ENCODE measurements at places on chromosomes 11 and 22.

DNA sequence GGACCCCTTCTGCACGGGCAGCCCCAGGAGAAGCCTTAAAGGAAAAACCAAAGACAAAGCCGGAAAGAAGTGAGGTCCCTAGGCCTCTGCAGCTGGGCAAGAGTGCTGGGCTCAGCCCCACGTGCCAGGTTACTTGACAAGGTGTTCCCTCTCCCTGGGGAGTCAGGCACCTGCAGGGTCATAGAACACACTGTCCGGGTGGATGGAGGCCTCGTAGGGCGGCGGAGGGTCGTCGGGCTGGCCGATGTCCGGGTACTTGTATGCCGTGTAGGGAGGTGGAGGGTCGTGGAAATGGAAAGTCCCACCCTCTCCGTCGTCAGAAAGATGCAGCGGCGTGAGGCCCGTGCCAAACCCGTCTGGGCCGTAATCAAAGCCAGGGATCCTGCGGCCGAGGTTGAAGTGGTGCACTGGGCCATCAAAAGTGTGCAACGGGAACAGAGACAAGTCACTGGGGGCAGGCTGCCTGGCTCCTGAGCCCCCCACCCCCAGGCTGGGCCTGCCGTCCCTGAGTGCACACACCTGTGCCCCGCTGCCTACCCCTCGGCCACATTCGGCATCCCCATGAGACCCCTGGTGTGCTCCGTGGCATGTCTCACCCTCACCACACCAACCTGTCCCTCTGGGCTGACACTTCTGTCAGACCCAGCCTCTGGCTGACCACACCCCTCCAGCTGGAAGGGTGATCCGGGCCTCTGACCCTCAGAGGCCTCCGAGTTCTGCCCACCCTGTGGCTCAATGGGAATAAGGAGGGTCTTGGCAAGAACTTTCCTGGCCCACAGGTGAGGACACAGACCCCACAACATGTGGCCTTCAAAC lies 81.1 kb downstream of the DGCR2 start:
- no peak for DNase-seq

DNA sequence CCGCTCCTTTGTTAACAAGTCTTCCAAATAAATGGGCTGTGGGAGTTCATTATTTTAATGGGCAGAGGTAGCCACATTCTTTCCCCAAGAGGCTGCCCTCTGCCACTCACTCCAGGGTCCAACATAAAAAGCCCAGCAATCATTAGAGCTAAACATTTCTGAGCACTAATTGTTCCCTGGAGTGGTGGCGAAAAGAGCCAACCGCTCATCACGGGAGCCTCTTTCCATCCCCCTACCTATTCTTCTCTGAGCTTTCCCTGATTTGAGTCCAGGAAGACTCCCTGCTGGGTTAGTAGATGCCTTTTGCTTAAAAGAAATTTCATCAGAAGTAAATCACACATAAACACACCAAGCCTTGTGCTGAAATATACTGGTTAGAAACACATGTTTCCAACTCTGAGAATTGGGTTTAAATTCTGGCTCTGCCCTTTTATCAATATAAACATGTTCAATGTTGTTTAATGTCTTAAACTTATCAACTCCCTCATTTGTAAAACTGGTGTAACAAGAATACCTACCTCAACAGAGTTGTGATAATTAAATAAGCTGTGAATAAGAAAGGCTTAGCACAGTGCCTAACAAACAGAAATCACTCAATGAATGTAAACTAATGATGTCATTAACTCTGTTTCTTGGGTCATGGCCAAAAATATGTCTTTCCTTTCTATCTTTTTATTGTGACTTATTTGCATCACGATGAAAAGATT lies at the start of gene OR5A2:
Gene OR5A2 (minus strand): TSS at position 53 of the 707 bp plus-strand sequence. CDS start 3,460 bp downstream, outside the sequence.
- no peak for DNase-seq

DNA sequence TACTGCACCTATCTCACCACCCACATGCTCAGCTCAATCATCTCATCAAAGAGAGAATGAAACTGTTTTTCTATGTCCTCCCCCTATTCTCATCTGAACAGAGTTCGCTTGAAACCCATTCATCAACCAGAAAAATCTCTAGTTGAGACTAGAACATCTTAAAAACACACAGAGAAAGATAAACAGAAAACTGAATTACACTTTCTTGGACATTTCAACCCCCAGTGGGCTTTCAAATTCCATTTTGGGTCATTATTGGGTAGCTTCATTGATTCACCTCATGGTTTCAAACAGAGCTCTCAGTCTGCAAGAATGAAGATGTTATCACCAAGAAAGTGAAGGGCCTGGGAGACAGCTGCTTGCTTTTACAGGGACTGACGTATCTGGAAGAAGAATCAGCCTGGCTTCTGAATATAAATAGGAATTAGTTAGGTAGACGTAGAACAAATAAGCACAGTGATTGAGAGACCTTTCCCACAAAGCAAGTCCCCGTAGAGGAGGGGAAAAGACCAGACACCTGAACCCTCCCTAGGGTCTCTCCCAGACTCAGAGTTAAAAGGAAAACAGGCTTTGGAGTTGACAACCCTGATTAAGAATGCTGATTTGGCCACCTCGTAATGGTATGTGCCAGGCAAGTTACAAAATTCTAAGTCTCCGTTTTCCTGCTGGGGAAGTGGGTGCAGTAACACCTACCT lies 155.7 kb downstream of the BBOX1 start:
- no peak for DNase-seq

DNA sequence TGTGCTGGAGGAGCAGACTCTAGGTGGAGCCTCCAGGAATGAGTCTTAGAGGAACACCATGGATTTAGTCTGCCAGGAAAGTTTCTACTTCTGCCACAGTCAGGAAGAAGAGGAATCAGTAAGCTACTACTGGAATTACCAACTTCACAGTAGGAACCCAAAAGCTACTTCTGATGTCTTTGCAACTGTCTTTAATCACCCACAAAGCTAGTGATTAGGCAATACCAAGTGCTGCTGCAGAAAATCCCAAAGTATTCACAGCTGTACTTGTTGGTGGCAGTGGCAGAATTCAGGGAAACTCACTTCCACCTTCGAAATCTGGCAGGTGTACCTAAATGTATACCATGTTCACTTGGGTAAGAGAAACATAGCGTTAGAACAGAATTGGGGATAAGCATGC lies 264.5 kb upstream of the SORL1-AS1 start:
- DNase-seq, result no peak

DNA sequence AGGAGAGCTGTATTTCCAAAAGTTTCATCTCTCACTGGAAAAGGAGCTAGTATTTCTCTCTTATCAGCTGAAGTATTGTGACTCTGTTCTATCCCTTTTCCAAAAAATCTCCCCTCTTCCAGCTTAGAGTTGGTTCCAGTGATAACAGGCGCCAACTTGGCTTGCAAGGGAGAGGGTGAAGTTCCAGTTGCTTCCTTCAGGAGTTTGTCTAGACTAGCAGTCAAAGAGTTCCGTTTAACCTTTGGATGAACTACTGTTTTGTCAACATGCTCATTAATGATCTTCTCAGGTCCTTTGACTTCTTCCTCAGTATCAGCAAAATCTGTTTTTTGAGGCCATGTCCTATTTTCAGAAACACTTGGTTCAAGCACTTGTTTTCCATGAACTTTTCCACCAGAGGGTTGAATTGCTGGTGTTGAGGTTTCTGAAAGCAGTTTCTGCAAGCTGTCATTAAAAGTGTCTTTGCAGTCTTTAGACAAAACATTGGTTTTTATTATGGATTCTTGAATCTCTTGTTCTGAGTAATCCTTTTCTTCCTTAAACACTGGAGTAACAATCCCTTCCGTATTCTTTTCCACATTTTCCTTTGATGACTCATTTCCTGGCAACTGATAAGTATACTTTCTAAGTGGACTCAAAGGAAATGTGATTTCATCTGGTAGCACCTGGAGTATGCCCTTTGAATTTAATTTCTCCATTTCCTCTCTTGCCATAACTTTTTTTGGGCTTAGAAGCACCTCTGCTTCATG lies 39.7 kb upstream of the CCDC89 start:
- DNase-seq, result peak; percentile 82

DNA sequence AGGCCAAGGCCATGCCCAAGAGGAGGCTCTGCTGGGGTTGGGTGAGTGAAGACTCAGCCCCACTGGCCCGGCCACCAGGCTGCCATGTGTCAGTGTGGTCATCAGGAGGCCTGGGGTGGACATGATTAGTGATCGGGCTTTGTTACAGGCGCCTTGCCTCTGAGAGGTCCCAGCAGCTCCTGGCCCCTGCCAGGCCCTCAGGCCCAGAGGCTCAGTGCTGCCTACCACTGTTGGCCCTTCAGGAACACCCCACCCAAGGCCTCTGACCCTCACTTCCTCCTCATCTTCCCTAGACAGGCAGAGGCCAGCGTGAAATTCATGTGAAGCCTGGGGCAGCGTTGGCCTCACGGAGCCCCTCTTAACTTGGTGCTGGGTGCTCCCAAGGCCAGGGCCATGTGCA lies 2.2 kb downstream of the MRPL23 start:
- DNase-seq, result no peak

Data from GM23248 (cell line).